T-helper 2 cell (primary cell): ENCODE measurements at places on chromosomes 12 and 14.

DNA sequence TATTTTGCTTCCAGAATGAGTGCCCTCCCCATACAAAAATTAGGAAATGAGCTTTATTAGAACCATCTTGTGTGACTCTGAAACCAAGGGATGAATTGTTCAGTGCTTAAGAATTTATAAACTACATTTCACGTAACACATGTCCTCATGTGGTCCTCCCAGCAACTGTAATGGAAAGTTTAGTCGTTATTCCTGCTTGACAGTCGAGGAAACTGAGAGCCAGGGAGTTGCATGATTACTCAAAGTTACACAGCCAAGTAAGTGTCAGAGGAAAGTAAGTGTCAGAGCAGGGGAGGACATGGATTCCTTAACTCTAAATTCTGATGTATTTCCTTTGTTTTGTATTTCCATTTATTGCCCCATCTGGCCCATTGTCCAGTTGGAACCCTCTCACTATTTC is 453.9 kb downstream of the FUT8 start:
- DNase-seq: no peak

DNA sequence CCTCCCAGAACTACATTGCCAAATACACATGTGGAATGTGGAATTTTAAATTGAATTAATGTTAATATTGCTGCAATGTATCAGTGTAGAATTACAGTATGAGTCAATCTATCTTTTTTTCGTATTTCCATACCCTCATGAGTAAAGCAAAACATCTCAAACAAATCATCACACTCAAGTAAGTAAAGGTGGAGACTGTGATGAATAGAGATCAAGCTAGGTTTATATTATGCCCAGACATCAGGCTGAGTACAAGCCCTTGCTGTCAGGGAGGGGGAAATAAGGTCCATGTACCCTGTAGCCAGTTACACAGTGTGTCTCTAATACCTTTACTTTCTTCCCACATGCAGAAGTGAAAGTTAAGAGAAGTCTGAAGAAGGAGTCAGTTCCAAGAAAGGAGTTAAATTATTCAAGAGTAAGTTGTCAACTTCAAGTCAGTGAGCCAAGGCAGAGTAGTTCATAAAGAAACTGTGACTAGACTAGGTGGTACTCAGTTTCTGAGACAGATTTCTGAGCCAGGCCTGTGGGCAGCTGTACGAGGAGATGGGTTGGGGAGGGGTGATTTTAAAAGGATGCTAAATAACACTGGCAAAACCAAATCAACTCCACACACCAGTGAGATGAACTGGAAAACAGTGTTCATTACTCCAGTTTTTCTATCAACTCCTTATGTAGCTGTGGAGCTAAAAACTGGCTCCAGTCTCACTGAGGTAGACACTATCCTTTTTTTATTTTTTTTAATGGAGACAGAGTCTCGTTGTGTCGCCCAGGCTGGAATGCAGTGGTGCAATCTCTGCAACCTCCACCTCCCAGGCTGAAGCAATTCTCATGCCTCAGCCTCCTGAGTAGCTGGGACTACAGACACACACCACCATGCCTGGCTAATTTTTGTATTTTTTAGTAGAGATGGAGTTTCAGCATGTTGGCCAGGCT is 23.8 kb upstream of the STK38L start:
- DNase-seq: peak; percentile 35

GRCh38 chr14:99821519-99822508 is 28.6 kb downstream of the EML1 start:
- no peak for DNase-seq

DNA sequence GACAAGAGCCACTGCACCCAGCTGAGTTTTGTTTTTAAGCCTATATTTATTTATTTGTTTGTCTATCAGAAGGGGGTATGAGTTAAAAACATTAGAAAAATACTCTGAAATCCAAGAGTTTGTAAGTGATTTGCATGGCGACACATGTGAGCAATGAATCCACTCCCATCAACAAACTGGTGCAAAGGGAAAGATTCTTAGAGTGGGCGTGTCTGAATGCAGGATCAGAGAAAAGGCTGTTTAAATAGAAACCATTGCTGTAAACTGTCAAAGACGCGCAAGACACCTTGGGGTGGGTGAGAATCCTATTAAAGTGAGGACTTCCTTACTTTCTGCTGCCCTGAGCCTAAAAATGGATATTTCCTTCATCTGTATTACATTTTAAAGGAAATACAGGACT is 51.9 kb downstream of the ZFYVE26 start:
- DNase-seq: no peak

DNA sequence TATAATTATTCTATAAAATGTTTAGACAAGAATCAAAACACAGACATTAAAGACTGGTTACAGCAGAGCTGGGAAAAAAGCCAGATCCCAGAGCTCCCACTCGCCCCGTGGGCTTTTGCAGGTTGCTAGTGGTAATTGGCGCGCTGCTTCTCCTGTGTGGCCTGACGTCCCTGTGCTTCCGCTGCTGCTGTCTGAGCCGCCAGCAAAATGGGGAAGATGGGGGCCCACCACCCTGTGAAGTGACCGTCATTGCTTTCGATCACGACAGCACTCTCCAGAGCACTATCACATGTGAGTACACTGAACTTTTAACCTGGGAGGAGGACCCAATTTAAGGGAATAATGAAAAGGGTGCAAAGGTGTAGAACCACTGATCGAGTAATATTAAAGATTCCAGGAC is 7.5 kb downstream of the TMEM52B start:
- DNase-seq: no peak

GRCh38 chr14:102516531-102517391 is 7.2 kb upstream of the ANKRD9 start:
- DNase-seq: peak; percentile 29

DNA sequence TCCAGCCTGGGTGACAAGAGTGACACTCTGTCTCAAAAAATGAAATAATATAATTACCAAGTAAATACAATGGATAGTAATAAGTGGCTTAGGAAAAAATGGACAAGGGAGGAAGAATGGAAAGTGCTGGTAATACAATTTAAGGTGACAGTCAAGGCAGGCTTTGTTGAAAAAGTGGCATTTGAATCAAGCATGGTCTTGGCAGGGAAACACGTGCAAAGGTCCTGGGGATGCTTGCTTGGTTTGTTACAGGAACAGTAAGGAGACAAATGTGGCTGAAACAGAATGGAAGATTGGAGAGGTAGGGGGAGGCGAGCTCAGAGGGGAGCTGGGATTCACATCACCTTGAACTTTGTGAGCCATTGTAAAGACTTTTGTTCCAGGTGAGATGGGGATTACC is 153.2 kb downstream of the TMEM132C start:
- DNase-seq: no peak

DNA sequence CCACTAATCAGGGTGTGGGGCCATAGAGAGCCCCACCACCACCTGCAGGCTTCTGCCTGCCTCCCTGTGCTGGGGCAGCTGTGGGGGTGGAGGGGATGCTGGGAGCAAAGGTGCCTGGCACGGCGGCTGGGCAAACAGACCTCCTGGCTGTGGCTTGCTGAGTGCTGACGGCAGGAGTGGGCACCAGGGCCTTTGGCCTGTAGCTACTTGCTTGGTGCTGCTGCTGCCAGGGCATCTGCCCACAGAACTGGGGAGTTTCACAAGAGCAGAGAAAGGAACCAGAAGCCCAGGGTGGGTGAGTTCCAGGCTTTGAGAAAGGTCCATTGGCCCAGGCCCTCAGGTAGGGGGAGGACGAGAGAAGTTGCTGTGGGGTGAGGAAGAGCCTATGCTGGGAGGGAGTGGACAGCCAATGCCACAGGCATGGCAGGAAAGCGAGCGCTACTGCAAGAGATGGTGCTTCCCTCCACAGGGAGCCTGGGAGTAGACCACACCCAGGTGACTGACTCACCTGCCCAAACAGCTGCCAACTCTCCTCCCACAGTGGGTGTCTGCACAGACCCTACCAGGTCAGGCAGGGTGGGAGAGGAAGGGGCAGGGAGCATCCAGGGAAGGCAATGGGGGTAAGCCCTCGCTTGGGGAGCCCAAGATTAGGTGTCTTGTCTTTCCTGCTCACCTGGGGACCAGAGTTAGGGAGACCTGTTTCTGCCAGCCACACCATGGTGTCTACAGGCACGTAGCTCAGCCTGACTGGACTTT is 39.0 kb upstream of the HDAC7 start:
- no peak for DNase-seq

DNA sequence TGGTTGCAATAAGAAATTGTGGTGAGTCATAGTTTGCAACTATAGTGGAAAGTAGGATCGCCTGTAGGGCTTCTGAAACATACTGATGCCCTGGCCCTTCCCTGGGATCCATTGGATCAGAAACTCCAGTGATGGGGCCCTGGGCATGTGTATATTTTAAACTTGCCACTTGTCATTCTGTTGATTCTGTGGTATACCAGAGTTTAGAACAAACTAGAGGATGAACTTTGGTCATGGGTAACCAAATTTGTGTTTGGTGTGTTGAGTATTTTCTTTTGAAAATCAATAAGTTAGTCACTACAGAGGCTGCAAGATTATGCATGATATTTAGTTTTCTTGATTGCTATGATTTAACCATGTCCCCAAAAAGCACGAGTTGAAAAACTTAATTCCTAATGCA is 142.2 kb downstream of the SLC15A5 start:
- DNase-seq: no peak

DNA sequence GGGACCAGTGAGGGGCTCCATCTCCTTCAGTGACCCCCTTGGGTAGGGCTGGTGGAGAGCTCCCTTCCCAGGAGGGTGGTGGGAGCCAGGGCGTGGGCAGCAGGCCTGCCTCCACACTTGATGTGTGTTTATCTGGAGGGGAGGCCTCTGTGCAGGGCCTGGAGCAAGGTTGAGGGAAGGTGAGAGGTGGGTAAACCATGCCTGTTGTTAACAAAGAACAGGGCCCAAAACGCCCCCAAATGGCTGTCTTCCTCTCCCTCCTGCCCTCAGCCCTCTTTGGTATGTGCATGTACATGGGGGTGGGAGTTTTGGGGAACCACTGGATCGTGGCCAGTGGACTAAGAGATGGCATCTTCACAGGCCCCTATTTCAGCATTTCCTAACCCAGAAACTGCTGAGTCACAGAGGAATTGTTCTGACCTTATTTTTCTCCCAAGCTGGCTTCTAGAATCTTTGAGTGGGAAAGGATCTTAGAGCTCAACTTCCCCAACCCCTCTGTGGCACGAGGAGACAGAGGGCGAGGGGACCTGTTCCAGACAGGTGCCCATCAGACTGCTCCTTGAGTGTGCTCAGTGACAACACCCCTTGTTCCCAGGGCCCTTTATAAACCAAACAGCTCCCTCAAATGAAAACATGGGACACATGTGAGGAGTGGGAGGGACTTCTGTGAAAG is 3.6 kb downstream of the SLC48A1 start:
- DNase-seq: no peak

- DNase-seq: no peak
Observed at GRCh38 chr14:64364907-64365306, 23.2 kb upstream of the MTHFD1 start.

DNA sequence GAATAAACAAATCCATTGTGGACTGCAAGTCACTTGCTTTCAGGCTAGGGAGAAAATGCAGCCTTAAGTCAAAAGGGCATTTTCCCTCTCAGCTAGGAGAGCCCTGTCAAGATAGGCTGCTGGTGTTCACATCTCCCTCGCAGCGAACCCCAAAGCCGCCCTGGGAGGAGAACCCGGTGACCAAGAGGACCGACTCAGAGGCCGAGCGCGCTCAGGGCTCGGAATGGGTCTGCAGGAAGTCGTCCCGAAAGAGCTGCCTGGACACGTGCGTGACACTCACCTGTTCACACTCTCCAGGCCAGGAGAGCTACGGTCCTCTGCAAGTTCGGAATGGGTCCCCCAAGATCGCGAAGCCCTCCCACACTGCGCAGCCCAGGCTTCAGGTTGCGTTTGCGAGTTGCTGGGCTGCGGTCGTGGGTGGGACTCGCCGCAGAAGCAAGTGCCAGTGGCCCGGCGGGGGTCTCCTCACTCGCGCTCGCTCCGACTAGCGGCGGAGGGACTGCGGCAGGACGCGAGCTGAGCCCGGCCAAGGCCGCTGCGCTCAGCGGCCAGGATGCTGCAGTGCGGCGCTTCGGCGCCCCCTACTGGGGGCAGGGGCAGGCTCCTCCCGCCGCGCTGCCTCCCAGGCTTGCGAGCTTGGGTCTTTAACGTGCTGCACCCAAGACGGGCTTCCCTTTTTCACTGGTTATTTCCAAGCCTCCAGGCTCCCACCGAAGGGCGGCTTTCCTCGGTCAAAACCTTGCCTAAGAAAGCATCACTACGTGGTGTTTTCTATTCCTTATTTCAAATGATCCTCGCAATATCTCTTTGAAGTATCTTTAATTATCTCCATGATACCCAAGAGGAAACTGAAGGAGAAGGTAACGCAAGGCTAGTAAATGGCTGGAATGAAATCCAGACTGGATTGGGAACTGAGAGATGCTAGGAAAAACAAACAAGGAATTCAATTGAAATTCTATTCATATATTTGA is at the start of gene RERG:
Gene RERG, minus strand, starts transcription at position 503 of the 971 bp plus-strand sequence. CDS start 3,928 bp downstream, outside the sequence.
- peak; percentile 44 for DNase-seq
